Small intestine (tissue), 16 donors: ENCODE measurements at places on chromosomes 1 and 21. TPM values are rescaled to one million over a fixed set of nuclear protein-coding genes. Genes with fewer than 3 reads are reported as not detected.

DNA sequence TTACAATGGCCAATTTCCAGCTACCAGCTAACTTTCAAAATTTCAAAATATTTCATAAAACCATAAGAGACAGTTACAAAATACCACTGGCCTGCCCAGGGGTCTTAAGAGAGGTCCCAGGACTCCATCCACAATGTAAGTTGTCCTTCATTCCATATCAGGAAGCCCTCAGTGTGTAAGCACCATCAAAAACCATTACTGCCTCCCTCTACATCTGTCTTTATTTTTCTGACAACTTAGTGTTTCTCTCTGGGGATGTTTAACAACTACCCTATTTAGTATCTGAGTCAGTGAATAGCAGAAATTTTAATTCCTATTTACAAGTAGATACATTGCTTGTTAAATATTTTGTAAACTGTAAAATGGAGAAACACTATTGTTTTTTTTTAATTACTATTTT, 339.3 kb upstream of the ADAMTS5 start:
- no peaks in the 10 kb centered on the region for H3K36me3 ChIP-seq
- no peaks in the 10 kb centered on the region for H3K4me1 ChIP-seq
- DNase-seq = no peak

The CRB1 gene
- polyA plus RNA-seq = not detected

The EFNA3 gene
- polyA plus RNA-seq = 7.0 TPM

DNA sequence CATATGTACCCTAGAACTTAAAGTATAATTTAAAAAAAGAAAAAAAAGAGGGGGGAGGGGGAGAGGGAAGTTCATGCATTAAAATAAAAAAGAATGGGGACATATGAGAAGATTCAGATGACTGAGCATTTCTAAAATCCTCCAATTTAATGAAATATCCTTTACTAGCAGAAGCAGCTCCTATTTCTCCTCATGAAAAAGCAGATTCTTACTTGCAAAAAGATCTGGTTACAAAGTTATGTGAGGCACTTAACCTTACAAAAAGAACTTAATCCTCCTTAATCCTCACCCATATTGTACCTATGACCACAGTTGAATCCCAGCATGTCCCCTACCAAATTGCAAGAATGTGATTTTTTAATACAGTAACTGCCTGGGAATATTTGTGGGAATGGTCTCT, 298.5 kb downstream of the SRGAP2C start:
- no peaks in the 10 kb centered on the region for H3K36me3 ChIP-seq
- DNase-seq = no peak
- H3K4me1 ChIP-seq = no peaks in the 10 kb centered on the region
- H3K27me3 ChIP-seq = no peaks in the 10 kb centered on the region

The LMX1A gene
- 0.54 TPM for polyA plus RNA-seq

The C1orf87 gene
- not detected for polyA plus RNA-seq

The RIT1 gene
- polyA plus RNA-seq = 13.4 TPM

The SLAMF8 gene
- polyA plus RNA-seq = 4.4 TPM
